MCF 10A (cell line): ENCODE measurements at places on chromosomes 13 and 19. TPM values are rescaled to one million over a fixed set of nuclear protein-coding genes. Genes with fewer than 3 reads are reported as not detected.

GRCh38 chr19:12064590-12065538 is at the start of gene ZNF844:
ZNF844 (plus strand) TSS chr19:12064731; CDS start chr19:12064874, 143 bp downstream.
- DNase-seq, result no peak

The GSX1 gene
- not detected in 2 replicates for total RNA-seq

GRCh38 chr19:48290771-48291488 is 21.0 kb downstream of the ZNF114 start:
- DNase-seq, result peak; percentile 79

GRCh38 chr13:79679334-79679733 is 198.4 kb downstream of the NDFIP2 start:
- peak; percentile 81 for DNase-seq

The CPB2 gene
- not detected in 2 replicates for total RNA-seq

The IFT88 gene
- 18.3 and 19.8 TPM in 2 replicates for total RNA-seq

DNA sequence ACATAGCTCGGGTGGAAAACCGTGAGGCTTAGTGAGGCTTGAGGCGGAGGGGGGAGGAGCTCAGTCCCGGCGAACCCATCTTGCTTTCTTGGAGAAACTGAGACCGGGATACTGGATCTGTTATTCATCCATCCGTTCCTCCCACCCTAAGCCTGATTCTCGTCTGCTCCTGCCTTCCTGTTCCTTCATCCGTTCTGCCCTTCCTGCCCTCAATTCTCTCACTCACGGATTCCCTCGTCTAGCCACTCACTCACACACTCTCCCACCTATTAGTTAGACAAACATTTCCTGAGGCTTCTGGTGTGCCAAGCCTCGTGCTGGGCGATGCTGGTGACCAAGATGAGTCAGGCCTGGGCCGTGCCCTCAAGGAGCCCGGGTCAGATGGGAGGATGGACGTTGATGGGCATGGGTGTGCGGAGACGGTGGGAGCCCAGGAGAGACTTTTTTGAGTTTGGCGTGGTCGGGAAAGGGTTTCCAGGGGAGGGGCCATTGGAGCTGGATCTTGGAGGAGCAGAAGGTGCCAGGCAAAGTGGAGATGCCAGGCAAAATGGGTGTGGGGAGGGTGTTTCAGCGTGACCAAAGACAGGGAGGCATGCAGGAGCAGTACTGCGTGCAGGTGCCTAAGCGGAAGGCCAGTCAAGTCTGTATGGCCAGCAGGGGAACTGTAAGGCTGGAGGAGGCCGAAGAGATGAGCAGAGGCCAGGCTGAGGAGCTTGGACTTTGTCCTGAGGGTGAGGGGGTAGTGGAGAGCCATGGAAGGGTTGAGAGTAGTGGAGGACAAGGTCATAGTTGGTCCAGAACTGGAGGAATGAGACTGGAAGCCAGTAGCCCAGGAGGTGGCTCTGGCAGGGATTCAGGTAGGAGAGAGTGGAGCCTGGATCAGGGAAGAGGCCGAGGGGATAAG is 7.4 kb upstream of the CNFN start:
- no peak for DNase-seq

- DNase-seq, result no peak
Observed at GRCh38 chr13:73664851-73665250, 469.4 kb downstream of the KLF12 start.
